ENCODE measurements at places on chromosomes 11 and 22. TPM values are rescaled to one million over a fixed set of nuclear protein-coding genes. Genes with fewer than 3 reads are reported as not detected.

DNA sequence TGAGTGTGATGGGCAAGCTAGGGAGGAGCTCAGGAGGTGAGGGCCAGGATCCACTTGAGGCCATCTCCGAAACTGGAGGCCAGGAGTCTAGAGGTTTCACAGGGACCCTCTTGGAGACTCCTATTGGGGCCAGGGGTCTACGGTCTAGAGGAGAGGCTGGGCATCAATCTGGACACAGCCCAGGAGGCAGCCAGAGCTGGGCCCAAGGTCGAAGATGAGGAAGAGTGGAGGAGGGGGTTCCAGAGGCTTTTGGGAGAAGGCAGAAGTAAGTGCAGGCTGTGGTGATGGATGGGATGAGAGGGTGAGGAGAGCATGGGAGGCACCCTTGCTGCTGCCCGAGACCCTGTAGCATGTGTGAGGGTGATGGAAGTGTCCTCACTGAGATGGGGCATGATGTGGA lies 56.6 kb downstream of the LRRC32 start:
- H3K4me1 ChIP-seq: peaks cover 13% of the 10 kb centered on the region
- H3K36me3 ChIP-seq: no peaks in the 10 kb centered on the region
- no peak overlapping the region for H3K27ac ChIP-seq

GRCh38 chr11:69161117-69161407 lies 5.3 kb downstream of the SMIM38 start:
- H3K27me3 ChIP-seq: no peaks in the 10 kb centered on the region
- H3K36me3 ChIP-seq: no peaks in the 10 kb centered on the region
- H3K27ac ChIP-seq: no peak overlapping the region
- no peak for DNase-seq

DNA sequence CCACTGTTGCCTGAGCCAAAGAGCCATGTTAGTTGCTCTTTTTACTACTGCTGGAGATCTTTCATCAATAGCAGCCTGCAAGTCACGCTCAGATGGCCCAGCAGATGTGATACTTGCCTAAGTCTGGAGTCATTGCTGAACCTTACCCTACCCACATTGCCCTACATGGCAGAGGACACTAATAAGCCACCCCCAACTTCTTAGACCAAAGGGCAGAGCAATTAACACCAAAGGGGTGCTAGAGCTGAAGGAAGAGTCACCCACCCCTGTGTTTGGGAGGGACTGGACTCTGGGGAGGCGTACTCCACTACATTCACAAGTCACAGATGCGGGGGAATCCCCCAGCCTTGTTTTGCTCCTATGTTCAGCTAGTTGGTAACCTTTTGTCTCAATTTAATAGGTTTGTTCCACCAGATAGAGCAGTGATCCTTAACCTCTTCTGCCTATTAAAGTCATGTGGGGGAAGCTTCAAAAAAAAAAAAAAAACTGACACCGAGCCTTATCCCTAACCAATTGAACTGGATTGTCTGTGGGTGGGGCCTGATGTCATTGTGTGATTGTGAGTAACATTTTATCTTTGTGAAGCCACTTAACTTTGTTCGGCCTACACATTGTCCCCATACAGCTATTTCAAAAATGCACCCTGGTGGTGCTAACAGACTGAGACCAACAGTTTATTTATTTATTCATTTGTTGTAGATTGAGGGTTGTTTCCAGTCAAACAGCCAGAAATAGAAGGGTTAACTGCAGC lies 13.1 kb downstream of the ADM start:
- no peaks in the 10 kb centered on the region for H3K27me3 ChIP-seq
- H3K4me1 ChIP-seq: peaks cover 29% of the 10 kb centered on the region
- H3K4me3 ChIP-seq: no peak overlapping the region
- DNase-seq: peak; percentile 29
- H3K27ac ChIP-seq: peak overlapping the region; percentile 76
- H3K36me3 ChIP-seq: no peaks in the 10 kb centered on the region

DNA sequence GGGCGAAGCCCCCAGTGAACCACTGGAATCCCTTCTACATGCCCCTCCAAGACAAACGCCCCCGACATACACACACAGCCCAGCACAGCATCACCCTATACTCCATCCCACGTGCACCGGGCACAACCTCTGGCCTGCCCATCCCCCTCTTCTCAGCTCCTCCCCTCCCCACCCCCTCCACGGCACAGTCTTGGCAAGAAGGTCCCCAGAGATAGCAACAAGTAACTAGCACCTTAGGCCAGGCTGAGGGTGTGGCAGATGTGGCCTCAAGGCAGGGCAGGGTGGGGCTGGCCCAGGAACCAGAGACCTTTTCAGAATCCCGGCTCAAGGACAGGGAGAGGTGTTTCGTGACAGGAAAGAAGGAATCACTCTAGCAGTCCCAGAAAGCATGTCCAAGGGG lies 54.3 kb downstream of the CYTH4 start:
- peaks cover 35% of the 10 kb centered on the region for H3K27me3 ChIP-seq
- DNase-seq: no peak
- no peaks in the 10 kb centered on the region for H3K36me3 ChIP-seq
- no peak overlapping the region for H3K4me3 ChIP-seq
- no peak overlapping the region for H3K27ac ChIP-seq
- peaks cover 31% of the 10 kb centered on the region for H3K4me1 ChIP-seq

DNA sequence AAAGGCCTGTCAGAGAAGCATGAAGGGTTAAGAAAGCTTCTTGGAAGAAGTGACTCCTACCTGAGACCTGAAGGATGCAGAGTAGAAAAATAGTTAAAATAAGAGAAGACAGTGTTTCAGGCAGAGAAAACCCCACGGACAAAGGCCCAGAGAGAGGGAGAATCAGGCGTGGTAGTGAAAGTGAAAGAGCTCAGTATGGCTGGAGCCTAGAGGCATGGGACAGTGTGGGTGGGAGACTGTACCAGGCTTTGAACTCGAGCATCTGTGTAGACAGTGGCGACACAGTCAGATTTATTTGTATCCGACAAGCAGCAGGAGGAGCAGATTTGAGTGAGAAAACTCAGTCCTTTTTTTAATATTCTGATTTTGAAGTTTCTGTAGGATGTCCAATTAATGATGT lies 360.0 kb downstream of the OPCML start:
- H3K4me1 ChIP-seq: no peaks in the 10 kb centered on the region
- no peak overlapping the region for H3K27ac ChIP-seq
- no peak for DNase-seq
- H3K27me3 ChIP-seq: no peaks in the 10 kb centered on the region

DNA sequence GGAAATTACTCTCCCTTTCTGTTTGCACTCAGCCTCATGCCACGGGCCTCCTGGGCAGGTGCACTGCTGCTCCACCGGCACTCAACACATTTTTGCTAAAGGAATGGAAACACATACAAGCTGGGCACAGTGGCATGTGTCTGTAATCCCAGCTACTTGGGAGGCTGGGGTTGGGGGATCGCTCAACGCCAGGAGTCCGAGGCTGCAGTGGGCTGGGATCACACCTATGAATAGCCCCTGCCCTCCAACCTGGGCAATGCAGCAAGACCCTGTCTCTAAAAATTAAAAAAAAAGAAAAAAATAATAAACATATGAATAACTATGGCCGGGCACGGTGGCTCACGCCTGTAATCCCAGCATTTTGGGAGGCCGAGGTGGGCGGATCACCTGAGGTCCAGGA lies 30.6 kb downstream of the RRP7A start:
- H3K27me3 ChIP-seq: no peaks in the 10 kb centered on the region
- H3K4me1 ChIP-seq: peaks cover 7% of the 10 kb centered on the region
- H3K4me3 ChIP-seq: no peak overlapping the region
- H3K27ac ChIP-seq: no peak overlapping the region
- no peaks in the 10 kb centered on the region for H3K36me3 ChIP-seq

- H3K27me3 ChIP-seq: no peaks in the 10 kb centered on the region
- no peak overlapping the region for H3K27ac ChIP-seq
- DNase-seq: no peak
- H3K36me3 ChIP-seq: no peaks in the 10 kb centered on the region
- H3K4me1 ChIP-seq: no peaks in the 10 kb centered on the region
Measured at GRCh38 chr11:123838199-123838598, 32.0 kb upstream of the OR6M1 start.

GRCh38 chr11:31102875-31103274 lies 266.7 kb downstream of the DCDC1 start:
- H3K4me1 ChIP-seq: peaks cover 22% of the 10 kb centered on the region
- DNase-seq: no peak
- H3K27ac ChIP-seq: no peak overlapping the region
- no peaks in the 10 kb centered on the region for H3K36me3 ChIP-seq

- H3K27ac ChIP-seq: no peak overlapping the region
- H3K4me1 ChIP-seq: peaks cover 15% of the 10 kb centered on the region
- DNase-seq: no peak
- no peaks in the 10 kb centered on the region for H3K36me3 ChIP-seq
Measured at GRCh38 chr11:16318320-16318719, 38.0 kb downstream of the SOX6 start.

DNA sequence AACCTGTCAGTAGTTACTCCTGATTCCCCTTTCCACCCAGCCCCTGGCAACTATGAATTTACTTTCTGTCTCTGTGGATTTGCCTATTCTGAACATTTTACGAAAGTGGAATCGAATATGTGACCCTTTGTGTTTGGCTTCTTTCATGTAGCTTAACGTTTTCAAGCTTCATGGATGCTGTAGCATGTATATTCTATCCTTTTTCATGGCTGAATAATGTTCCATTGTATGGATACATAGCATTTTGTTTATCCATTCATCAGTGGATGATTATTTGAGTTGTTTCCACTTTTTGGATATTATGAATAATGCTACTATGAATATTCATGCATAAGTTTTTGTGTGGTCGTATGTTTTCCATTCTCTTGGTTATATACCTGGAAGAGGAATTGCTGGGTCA lies 9.2 kb upstream of the GLB1L2 start:
- DNase-seq: no peak
- no peak overlapping the region for H3K4me3 ChIP-seq
- H3K27me3 ChIP-seq: no peaks in the 10 kb centered on the region
- H3K4me1 ChIP-seq: no peaks in the 10 kb centered on the region

The SAA4 gene
- not detected for total RNA-seq

The IL10RA gene
- total RNA-seq: not detected

All from neural progenitor cell (in vitro differentiated cells).